ENCODE measurements at places on chromosomes 16 and 17. TPM values are rescaled to one million over a fixed set of nuclear protein-coding genes. Genes with fewer than 3 reads are reported as not detected.

DNA sequence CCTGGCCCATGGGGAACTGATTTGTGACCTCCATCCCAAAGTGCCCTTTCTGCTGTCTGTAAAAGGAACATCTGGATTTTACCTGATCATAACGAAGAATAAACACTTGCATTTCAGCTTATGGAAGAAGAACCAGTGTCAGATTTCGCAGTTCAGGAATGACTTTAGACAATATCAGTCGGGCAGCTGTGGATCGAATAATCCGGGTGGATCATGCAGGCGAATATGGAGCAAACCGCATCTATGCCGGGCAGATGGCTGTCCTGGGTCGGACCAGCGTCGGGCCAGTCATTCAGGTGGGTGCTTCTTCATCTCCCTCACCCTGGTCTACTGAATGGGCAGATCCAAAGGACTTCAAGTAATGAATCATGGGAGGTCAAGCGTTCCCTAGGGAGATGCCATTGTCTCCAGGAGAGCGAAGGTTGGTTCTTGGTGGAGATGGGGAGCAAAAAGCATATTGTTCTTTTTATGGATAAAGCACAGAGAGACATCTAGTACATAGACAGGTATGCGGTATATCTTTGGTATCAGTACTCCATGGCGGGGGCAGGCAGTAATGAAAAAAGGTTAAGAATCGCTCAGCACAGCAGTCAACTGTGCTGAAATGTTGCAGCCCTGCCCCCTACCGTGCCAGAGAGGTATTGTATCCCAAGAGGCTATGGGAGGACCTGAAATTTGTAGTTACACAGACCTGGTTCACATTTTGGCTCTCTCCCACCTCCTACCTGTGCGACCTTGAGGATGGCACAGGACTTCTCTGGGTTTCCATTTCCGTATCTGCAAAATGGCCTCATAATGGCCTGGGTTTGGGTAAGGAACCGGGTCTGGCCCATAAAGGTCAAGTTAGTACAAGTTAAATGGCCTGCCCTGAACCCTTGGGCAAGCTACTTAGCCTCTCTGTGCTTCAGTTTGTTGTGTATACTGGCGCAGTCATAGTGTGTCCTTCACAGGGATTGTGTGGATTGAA lies 4.7 kb downstream of the COQ7 start:
- DNase-seq: no peak

Gene KIFC3
- total RNA-seq: 55.3 TPM

Gene TSNAXIP1
- total RNA-seq: 0.41 TPM

GRCh38 chr16:75019007-75019406 lies 20.2 kb downstream of the ZNRF1 start:
- no peak for DNase-seq

GRCh38 chr17:2054512-2055291 lies at the start of gene HIC1:
Gene HIC1 (plus strand): TSS chr17:2055103. CDS start chr17:2056691, 1,588 bp downstream.
- DNase-seq: peak; percentile 93

- DNase-seq: no peak
Observed at GRCh38 chr17:74786431-74787055, 10.4 kb upstream of the NAT9 start.

Gene GDPD3
- total RNA-seq: 2.2 TPM

- DNase-seq: no peak
Observed at GRCh38 chr17:33039874-33040273, 48.2 kb downstream of the SPACA3 start.

DNA sequence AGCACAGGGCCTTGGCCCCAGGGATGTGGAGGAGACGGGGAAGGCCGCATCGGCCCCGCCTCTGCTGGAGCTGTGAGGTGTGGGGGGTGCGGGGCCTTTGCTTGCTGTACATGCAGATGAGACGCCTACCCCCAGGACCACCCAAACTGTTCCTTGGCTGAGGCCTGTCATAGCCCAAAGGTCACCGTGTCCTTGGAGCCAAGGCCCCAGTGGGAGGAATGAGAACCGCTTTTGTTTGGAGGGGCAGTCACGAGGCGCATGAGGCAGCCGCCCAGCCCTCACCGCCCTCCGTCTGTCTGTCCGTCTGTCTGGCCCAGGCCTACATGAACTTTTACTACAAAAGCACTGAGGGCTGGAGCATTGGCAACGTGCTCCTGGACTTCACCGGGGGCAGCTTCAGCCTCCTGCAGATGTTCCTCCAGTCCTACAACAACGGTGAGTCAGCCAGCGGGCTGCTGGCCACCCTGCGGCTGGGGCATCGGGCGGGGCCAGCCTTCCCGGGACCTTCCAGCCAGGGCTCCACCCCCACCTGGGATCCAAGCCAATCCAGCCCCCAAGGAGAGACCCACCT lies 8.8 kb downstream of the TAX1BP3 start:
- peak; percentile 80 for DNase-seq

- DNase-seq: no peak
Observed at GRCh38 chr17:66717641-66718058, 117.3 kb upstream of the CACNG5 start.

DNA sequence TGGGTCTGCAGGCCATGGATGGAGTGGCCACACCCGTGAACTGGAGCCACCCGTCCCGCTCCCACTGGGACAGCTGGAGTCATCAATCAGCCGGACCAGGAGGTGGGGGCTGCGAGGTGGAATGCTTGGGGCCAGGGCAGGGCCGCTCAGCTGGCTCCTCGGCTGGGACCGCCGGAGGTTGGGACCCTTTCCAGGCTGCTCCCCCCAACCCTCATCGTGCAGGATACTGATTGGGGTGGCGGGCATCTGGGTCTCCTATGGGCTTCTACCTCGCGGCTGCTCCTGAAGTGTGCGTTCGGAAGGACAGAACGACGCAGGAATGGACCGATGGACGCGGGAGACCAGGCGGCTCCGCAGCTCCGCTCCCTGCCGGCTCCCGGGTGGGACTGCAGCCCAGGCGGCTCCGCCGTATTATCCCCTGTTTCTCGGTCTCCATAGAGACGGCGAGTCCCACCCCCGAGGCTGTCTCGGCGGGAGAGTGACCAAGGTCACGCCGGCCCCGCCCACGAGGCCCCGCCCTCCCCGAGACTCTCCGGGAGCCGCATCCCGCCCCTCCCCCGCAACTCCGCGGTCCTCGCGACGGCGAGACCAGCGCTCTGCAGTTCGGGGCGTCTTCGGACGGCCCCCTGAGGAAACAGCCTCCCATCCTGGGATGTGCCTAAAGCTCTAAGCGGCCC lies at the start of gene TPPP3:
Gene TPPP3, minus strand, starts transcription at position 388 of the 677 bp plus-strand sequence. CDS start 2,387 bp downstream, outside the sequence.
- peak; percentile 96 for DNase-seq

DNA sequence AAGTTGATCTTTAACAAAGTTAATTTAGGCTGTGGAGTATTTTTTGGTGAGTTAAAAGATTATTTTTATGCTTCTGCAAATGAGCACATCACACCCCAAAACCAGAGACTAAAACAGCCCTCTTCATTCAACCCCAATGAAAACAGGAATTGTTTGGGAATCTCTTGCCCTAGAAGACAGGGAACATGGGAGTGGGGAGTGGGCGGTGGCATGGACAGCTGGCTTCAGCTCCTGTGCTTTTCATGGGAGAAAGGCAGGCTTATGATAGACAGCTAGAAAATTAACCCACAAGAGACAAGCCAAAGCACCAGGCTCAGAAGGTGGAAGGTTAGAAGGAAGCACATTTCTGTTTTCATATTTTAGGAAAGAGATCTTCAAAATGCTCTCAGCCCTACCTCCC lies 19.2 kb downstream of the GRIN2A start:
- no peak for DNase-seq

Gene WNT3
- total RNA-seq: 1.0 TPM

- DNase-seq: no peak
Observed at GRCh38 chr16:48526058-48526957, 83.7 kb downstream of the N4BP1 start.

- no peak for DNase-seq
Observed at GRCh38 chr16:1633310-1633709, 21.1 kb downstream of the CRAMP1 start.

DNA sequence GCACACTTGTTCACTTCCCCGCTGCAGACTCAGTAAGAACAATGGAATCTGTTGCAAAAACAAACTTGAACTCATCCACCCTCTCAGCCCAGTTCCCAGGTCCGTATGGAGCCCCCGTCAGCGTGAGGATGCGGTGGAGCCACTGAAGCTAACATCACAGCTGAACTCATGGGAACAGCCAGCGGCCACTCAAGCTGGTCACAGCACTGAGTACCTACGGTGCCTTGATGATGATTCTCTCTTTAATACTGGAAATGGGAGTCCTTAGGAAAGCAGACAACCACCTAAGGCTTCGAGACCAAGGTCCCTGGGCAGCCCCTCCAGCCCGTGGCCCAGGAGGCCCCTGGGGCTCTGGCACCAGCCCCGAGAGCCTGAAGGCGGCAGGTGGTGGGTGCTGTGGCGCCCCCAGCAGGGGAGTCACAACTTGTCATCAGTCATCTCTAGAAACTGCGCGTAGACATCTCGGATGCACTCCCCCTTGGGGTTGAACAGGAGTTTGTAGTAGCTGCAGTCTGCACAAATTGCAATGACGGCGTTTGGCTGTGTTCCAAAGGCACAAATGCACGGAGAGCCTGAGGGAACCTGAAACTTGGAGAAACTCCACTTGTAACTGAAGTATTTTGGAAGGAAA lies 31.0 kb upstream of the RHOT1 start:
- DNase-seq: no peak

DNA sequence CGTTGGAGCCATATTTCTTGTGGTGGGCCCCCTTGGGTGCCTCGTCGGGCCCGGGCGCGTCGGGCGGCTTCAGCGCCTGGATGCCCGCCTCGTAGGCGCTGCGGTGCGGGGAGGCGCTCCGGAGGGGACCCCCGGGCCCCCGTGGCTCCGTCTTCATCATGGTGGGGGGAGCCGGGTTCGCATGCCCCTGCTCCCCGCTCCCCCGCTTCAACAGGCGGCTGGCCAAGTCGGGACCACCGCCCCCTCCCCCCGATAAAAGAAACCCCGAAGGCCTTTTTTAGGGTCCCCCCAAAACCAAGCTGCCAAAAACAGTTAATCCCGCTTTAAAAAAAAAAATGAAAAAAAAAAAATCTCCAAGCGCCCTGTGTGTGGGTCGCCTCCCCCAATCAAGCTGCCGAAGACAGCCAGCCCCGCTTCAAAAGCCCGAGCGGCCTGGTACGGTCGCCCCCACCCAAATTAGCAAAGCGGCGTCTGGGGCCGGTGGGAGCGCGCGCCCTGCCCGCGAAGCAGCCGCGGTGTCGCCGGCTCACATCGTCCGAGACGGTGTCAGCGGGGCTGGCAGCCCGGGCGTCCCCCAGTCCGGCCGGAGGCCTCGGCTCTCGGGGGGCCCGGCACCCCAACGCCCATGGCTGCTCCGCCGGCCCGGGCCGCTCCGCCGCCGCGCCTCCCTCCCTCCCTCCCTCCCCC lies at the start of gene PPP1R9B:
Gene PPP1R9B, minus strand, starts transcription at position 324 of the 687 bp plus-strand sequence. Its CDS starts 164 bp downstream, at position 160.
- DNase-seq: no peak

- no peak for DNase-seq
Observed at GRCh38 chr16:52676959-52677358, 130.0 kb upstream of the TOX3 start.

Gene GSDMA
- 1.4 TPM for total RNA-seq

- no peak for DNase-seq
Observed at GRCh38 chr16:67296420-67296819, 17.1 kb downstream of the PLEKHG4 start.

GRCh38 chr17:29586676-29587469 lies 2.6 kb downstream of the GIT1 start:
- DNase-seq: peak; percentile 48

DNA sequence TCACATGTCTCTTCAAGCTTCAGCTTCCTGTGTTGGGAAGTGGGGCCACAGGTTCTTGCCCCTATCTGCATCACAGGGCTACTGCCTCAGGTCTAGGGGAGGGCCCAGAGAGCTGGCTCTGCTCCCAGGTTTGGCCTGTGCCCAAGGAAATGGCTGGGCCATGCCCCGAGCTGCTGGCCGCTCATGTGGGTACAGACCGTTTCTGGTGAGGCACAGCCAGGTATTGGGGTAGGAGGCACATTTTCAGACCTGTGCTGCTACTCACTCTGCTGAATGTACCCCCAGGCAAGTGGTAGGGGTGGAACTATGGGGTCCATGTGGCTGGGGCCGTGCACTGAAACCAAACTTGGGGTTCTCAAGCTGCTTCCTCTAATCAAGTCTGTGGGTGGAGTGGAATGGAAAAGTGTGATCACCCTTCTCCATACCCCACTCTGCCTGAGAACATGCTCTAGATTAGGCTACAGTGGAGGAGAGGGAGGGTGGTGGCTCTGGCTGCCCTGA lies 4.6 kb downstream of the GAS2L2 start:
- DNase-seq: peak; percentile 28

DNA sequence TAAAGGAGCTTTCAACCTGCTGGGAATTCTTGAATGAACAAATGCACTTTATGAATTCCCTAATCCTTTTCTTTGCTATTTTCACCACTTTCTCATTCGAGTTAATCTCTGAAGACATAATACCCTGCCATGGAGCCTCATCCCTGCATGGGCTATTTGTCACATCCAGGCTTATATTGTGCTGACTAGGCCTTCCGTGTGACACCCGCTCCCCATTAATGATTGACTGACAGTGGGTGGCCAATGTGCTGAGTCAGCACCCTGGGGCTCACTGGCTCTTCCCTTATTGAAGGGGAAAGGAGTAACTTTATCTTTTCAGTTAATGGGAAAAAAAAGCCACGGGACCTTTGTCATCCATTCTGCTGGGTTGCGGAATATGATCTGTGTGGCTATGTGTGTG lies 1024.8 kb upstream of the EEF2KMT start:
- no peak for DNase-seq

Gene TXNL4B
- total RNA-seq: 7.7 TPM

Measured in Right ventricle myocardium inferior (tissue), 1 donor.